Stimulated activated CD8-positive, alpha-beta memory T cell treated with anti-CD3 and anti-CD28 coated beads, Interleukin-4, amount 100 ng/mL, for 4 hours (primary cell): ENCODE measurements at places on chromosomes 3 and 15.

DNA sequence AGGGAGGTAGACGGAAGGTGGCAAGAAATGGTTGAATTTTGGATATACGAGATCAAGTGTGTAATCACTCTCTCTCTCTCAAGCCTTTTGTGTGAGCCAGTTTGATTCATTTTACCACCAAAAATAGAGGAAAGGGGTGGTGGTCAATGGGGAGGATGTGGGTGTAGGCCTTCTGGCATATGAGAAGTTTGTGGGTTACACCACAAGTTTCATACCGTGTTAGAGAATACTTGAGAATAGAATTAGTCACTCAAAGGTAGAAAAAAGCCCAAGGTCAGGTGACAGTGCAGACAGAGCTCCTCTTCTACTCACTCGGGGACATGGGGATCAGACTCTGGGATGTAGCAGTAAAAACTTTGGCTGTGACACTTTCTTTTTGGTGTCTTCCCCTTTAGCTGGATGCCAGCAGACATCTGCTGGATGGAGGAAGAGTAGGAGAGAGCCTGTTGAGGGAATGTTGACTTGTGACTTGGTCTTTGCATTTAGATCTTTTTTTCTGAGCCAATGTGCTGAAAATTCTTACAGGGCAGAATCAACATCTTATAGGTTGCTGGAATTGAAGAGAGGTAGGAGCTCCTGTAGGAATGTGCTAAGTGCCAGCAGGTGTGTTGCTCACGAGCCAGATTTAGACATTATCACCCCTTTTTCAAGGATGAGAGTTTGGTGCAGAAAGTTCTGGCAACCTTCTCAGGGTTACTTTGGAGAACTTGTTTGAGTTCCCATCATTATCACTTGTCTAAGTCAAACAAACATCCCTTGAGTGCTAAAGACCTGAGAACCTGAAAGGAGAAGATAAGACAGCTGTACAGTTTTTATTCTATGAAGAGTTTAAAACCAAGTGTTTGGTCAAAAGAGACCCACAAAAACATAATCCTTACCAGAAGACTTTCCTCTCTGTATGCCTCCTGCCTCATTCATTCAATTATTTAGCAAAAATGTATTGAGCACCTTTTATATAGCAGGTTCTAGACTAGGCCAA, 43.9 kb upstream of the RYK start:
- DNase-seq: no peak

DNA sequence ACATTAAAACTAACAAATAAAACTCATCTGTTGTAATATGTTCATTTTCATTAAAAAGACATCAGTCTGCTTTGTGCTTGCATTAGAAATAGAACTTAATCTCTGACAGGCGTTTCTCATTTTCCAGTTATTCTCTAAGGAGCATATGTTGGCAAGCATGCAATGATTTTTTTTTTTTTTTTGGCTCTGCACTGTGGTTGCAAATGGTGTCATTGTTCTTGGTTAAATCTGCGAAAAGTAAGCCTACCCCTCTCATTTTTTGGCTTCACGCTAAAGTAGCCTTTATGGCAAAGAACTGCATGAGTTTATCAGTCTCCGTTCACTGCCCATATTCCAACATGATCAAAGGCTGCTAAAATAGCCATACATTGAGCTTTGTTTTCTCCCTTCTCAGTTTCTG, 403.2 kb downstream of the MECOM start:
- no peak for DNase-seq

DNA sequence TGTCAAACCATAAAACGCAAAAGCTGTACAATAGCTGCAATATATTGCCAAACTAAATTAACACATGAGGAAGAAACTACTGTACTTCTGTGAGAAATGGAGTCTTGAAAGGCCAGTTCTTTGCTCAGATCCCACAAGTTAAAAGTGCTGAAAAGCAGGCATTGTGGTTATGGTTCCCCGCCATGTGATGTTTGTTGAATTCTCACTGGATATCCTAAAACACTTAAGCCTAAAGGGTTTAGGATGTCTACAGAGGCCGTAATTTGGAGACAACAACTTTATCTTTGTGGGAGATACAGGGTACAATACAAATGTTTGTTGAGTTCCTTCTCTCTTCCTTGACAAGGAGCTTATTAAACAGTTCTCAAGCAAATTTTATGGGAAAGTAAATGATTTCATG, 53.2 kb downstream of the TMEM212 start:
- DNase-seq: no peak

- no peak for DNase-seq
These were observed 73.5 kb upstream of the SPATA16 start for GRCh38 chr3:173214576-173214975.

GRCh38 chr15:24856397-24857390, 98.1 kb upstream of the SNRPN start:
- DNase-seq: no peak

DNA sequence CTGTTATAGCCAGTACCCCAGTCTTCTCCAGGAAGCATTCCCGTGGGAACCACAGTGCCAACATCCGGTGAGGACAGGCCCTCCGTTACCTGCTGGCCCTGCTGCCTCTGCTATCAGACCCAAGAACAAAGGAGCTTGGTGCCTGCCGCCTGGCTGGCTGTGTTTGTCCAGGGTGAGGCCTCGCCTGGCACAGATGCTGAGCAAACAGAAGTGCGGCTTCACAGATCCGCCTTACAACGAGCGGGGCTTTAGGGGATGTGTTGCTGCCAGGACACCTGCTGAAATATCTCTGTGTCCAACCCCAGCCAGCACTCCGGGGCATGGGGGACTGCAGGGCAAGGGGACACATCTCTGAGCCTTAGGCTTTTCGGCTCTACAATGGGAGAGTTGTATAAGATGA, 2.2 kb upstream of the EPHB3 start:
- no peak for DNase-seq

- no peak for DNase-seq
These were observed 86.4 kb upstream of the ALDH1L1 start for GRCh38 chr3:126266850-126267168.

DNA sequence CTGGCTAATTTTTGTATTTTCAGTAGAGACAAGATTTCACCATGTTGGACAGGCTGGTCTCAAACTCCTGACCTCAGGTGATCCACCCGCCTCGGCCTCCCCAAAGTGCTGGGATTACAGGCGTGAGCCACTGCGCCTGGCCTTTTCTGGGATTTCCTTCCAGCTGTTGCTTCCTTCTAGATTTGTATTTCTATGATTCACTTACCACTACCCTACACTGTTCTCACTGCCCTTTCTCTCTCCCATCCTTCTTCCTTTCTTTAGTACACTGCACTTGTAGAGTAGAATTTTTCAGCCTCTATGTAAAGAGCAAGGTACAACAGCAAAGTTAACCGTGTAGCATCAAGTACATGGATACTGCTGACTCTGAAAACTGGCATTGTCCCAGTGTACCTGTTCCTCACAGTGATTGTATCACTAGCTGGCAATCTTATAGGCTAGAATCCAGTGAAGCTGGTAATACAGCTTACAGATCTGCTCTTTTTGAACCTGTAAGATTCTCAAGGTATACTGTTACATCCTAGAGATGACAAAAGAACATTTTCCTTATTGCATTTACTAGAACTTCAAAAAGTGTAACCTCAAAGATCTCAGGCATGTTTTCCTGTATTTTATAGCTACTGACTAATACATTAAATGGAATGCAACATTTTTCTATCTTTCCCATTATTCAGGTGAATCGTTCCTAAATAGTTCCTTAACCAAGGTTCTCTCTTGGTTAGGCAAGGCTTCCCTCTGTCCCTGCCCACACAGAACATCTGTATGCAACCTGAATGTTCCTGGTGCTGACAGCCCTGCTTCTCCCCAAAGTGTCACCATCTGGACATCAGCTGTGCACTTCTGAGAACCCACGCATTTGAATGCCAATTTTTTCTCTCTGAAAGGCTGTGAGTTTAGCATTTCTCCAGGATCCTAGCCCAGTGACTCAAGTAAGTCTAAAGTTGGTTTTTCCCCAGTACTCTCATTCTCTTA, 74.1 kb upstream of the RAP2B start:
- DNase-seq: no peak

- peak; percentile 13 for DNase-seq
These were observed 436 bp downstream of the ADPGK start for GRCh38 chr15:72783004-72783639.

GRCh38 chr15:36903922-36904556, 196.3 kb downstream of the MEIS2 start:
- no peak for DNase-seq

DNA sequence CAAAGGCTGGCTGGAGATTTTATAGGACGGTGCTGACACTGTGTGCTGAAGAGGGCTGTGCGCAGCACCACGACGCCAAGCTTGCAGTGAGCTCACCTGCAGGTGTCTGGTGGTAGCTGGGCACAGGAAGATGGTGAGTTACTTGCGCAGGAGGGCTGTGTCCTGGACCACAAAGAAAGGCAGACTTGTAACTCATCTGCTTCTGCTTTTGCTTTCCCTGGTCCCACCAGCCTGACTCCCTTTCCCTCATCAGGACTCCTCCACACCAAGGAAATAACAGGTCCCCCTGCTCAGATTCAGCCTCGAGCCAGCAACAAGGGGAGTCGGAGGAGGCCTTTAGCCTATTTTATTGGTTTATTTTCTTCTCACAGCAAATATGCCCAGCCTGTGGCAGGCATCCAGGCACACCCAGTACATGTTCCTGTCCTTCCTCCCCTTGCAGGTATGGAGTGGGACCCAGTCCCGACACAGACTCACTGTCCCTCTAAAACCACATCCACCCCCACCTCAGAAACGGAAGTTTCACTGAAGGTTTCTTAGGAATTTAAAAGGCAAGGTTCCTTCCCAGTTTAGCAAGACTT, 35.6 kb upstream of the FLNB start:
- no peak for DNase-seq

- DNase-seq: no peak
These were observed 25.8 kb downstream of the SPSB4 start for GRCh38 chr3:141076797-141077571.

- no peak for DNase-seq
These were observed 90.5 kb downstream of the DNASE1L3 start for GRCh38 chr3:58120075-58120812.

DNA sequence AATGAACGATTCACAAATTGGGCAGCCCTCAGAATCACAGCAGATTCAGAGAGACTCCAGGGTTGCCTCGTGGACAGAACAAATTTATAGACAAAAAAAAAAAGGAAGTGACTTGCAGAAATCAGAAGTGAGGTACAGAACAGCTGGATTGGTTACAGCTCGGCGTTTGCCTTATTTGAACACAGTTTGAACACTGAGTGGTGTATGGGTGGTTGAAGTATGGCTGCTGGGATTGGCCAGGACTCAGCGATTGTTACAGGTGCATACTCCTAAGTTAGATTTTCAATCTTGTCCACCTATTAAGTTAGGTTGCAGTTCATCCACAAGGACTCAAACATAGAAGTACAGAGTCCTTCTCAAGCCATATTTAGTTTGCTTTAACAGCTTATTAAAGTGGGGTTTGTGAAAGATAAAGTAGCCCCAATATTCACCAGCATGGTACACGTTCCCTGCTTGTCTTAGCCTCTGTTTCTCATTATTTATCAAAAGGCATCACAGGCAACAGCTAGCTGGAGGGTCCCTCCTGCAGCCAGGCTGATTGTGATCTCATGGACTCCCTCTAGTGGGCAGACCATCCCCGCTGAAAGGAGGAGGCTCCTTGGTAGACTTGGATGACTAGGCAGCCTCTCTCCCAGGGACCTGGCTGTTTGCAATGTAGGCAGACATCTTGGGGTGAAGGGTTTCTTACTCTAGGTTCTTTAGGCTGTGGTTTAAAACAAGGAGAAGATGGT, 17.6 kb upstream of the ALDH1L1 start:
- DNase-seq: no peak

GRCh38 chr15:34701536-34701935, 53.3 kb downstream of the GJD2 start:
- DNase-seq: no peak

GRCh38 chr15:92444631-92445030, 51.0 kb downstream of the ST8SIA2 start:
- no peak for DNase-seq

- no peak for DNase-seq
These were observed 341.3 kb upstream of the DPPA4 start for GRCh38 chr3:109678600-109678999.

- no peak for DNase-seq
These were observed 6.8 kb upstream of the AMOTL2 start for GRCh38 chr3:134381076-134381475.

DNA sequence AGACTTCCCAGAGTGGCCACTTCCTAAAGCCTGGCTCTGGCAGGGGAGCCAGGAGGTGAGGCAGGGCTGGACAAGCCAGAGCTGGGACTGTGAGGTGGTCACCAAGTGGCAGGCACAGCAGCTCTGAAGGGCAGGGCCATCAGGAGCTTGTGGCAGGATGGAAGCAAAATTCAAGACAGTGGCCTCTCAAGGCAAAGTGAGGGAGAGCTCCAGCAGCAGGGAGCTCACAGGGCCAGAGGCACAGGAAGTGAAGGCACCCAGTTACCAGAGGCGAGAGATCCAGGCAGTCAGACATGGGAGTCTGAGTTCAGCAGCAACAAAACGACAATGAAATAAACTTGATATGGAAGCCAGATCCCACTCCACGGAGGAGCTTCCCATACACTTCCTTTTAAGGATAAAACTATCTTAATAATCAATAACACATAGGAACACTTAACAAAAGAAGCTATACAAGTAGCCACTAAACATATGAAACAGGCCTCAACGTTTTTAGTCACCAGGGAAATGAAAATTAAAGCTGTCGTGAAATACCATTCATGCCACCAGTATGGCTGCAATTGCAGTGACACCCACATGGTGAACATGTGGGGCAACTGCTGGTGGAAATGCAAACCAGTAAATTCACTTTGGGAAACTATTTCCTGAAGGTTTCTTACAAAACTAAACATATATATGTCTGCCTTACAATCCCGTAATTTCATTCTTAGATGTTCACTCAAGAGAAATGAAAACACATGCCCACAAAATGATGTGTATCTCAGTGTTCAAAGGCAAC, 35.4 kb upstream of the TMEM158 start:
- DNase-seq: no peak

DNA sequence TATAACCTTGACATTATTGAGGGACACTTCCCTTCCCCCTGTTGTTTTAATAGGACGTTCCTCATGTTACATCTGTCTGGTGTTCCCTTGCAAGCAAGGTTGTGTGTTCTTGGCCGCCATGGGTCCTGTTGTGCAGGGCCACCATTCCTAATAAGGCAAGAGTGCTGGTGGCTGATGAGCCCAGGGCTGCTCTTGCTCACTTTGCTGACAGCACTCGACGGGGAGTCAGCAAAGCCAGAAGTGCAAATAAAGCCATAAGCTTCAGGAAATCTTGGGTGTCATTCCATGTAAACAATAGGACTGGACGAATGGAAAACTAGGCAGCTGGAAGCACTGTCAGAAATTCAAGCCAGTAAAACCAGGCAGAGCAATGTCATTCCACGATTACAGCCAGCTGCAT, 75.8 kb downstream of the SQOR start:
- no peak for DNase-seq
